ENCODE measurements at places on chromosomes 3 and 15.

DNA sequence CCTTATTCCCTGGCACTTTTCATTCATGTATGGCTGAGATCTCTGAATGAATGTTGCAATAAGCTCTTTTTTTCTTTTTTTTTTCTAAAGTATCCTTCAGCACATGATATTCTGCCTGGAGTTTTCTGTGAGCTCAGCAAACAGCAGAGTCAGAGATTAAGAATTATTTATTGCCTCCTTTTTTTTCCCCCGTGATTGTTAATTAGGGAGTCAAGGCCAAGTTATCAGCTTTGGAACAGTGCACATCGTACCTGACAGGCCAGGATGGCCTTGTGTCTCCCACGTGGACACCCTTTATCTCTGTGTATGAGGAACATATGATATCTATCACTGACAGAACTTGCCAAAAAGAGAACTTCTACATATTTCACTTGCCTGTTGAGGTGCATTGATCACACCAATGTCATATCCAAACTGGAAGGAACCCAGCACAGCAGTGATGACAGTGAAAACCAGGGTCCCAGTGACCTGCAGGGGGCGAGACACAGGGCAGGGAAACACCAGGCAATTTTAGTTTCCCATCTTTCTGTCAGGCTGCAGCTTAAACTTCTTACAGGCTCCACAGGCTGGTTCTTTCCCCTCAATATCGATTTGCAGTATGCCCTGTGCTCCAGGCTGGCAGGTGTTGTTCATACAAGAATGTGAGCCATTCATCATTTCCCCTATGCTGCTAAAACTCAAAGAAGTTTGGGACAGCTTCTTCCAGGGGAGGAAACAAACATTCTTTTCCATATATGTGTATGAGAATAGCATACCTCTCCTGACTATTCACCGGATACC, 8.2 kb downstream of the SLC2A2 start:
- peak; percentile 67 for DNase-seq
- H3K4me3 ChIP-seq: no peak overlapping the region
- no peaks in the 10 kb centered on the region for H3K27me3 ChIP-seq
- H3K4me1 ChIP-seq: no peaks in the 10 kb centered on the region
- H3K27ac ChIP-seq: no peak overlapping the region
- H3K36me3 ChIP-seq: no peaks in the 10 kb centered on the region

DNA sequence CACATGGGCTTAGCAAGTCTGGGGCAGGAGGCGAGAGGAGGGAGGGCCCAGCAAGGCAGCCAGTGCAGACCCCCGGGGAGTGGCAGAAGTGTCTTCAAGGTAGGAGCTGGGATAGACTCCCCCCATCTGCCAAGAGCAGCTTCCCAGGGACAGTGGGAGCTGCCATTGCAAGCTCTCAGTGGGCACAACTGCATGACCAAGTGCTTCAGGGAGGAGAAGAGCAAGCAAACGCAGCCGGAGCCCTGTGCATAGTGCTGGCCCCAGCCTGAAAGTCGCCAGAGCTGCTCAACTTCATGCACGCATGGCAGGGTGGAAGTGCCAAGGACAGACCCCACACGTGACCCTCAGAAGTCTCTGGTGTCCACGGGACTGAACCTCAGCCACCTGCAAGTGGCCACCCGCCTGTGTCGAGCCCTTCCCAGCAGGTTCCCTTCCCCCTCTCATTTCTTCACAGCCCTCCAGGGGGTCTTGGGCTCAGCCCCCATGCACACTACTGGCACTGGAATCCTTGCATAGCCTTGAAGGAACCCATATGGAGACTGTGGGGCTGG, 89.4 kb downstream of the PLXNA1 start:
- no peaks in the 10 kb centered on the region for H3K4me1 ChIP-seq
- no peak for DNase-seq
- no peaks in the 10 kb centered on the region for H3K27me3 ChIP-seq
- no peaks in the 10 kb centered on the region for H3K36me3 ChIP-seq
- H3K4me3 ChIP-seq: no peak overlapping the region

- no peak for DNase-seq
- H3K4me1 ChIP-seq: no peaks in the 10 kb centered on the region
Measured at GRCh38 chr15:82768414-82769054, 37.3 kb downstream of the FSD2 start.

DNA sequence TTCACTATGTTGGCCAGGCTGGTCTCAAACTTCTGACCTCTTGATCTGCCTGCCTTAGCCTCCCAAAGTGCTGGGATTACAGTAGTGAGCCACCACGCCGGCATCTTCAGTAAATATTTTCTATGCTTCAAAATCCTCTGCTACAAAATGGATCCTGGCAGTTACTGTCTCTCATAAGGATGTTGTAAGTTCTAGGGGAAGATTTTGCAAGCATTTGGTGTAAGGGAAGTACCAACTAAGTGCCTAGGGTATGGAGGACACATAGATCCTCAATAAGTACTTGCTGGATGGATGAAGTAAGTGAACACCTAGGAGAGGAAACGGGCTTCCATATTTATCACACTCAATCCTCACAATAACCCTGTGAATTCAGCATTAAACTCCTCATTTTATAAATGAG, 6.6 kb downstream of the TM4SF4 start:
- H3K4me3 ChIP-seq: no peak overlapping the region
- H3K27ac ChIP-seq: no peak overlapping the region
- H3K27me3 ChIP-seq: no peaks in the 10 kb centered on the region
- no peak for DNase-seq
- no peaks in the 10 kb centered on the region for H3K36me3 ChIP-seq

DNA sequence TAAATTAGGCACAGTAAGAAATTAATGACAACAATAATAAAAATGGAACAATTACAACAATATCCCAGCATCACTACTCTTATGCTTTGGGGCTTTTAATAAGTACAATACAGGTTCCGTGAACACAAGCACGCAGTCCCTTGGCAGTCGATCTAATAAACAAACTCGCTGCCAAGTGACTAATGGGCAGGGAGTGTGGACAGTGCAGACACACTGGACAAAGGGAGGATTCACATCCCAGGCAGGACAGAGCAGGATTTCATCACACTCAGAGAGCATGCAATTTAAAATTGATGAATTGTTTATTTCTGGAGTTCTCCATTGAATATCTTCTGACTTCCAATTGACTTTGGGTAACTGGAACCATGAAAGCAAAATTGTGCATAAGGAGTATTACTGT, 524.1 kb upstream of the CFAP20DC start:
- no peaks in the 10 kb centered on the region for H3K27me3 ChIP-seq
- no peak overlapping the region for H3K27ac ChIP-seq
- DNase-seq: no peak
- no peaks in the 10 kb centered on the region for H3K4me1 ChIP-seq
- H3K36me3 ChIP-seq: no peaks in the 10 kb centered on the region

Measured in GM23338 (cell line).